ENCODE measurements at places on chromosomes 1 and 21.

DNA sequence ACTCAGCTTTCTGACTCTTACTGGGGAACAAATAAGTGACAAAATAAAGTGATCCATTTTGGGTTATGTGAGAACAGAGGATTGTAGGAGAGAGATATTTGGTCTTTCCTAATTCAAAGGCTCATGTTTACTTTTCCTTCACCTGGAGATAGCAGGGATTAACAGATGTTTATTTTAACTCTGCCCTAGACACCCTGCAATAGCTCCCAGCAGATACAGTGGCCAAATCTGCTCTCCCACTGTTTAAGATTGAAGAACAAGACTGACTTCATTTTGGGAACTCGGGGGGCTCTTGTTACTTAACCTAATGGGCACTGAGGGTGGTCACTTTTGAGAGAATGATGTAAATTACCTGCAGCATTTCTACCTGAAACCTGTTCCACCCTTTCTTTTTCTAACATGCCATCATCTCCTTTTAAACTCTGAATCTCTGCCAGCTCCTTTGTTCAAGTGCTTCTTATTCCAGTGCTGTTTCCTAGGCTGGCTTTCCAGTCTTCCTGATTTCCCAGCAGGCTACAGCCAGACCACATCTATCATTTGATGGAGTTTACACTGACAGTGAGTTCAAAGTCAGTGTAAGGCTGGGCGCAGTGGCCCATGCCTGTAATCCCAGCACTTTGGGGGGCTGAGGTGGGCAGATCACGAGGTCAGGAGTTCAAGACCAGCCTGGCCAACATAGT, 90.0 kb downstream of the SELENOF start:
- DNase-seq, result no peak

DNA sequence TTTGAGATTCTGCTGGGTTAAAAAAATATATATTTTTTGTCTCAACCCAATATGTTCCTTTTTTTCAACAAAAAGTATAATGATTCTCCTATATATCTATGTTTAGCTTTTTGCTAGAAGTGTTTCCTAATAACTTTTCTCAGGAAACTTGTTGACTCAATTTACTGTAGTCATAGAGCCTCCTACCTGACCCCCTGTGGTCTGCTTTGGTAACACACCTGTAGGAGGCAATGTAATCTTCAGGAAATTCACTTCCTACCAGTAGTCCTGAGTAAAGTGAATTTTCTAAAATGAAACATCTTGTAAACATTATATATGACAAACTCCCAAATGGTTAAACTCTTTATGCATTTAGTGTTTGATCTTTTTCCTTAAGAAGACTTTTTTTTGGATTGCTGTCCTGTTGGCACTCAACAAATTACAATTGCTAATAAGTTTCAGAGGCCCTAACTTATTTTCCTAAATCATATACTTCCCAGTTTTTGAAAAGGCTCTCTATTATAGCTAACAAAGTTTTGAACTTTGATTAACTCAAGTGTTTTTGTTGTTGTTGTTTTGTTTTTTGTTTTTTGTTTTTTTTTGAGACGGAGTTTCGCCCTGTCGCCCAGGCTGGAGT, 118.3 kb downstream of the OLFML2B start:
- DNase-seq, result peak; percentile 26

GRCh38 chr1:230199034-230199433, 132.0 kb downstream of the GALNT2 start:
- DNase-seq, result no peak

DNA sequence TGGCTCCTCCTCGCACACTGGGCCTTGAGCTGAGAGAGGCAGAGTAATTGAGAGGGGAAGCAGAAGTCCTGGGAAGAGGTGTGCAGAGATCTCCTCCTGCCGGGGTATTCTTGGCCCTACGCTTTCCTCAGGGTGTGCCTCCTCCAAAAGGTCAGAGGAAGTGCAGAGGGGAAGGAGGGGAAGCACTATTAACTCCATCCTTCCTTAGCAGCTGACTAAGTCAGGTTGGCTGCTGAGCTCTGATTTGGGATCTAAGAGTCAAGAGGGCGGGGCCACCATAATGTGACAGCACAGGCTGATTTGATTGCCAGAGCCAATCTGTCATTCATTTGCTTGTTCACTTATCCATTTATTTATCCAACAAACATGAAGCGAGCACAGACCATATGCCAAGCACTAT, 12.3 kb downstream of the ATP2B4 start:
- DNase-seq, result peak; percentile 18

- DNase-seq, result no peak
Observed at GRCh38 chr1:152002960-152003359, 9.3 kb upstream of the S100A10 start.

- peak; percentile 77 for DNase-seq
Observed at GRCh38 chr1:248288391-248288790, 10.6 kb upstream of the OR2T33 start.

DNA sequence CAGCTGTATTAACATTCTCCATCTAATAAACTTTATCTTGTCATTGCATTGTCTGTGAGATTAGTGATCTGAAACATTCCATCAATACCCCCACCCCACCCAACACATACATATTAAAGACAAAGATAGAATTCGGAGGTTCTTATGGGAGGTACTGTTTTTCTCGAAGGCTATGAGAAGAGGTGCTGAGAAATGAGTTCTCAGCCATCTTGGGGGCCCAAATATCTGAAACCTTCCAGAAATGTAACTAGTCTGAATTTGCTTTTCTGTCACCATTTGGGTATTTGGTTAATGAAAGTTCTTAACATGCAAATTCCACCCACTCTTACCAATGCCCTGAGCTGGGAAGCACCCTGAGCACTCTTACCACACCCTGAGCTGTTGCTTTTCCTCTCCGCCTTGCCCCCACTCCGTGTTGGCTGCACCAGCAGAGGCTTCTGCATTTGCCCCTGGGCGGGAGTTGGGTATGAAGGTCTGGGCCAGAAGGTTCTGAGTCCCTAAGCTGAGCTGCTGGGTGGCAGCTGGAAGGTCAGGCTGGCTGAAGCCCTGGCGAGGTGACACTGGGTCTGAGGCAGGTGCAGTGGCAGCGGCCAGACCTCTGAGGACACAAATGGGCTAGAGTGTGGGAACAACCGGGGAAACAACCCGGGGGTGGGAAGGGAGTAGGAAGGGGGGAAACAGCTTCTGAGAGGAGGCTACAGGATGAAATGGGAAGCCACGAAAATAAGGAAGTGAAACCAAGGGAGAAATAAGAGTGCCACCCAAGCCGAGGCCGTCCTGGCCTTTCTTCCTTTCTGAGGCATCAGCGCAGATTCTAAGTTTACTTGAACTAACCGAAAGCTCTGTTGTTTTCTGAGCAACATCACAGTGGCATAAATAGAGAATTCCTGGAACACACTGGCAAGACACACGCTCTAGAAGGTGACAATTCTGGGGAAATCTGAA, 26.3 kb upstream of the IER5 start:
- peak; percentile 70 for DNase-seq

DNA sequence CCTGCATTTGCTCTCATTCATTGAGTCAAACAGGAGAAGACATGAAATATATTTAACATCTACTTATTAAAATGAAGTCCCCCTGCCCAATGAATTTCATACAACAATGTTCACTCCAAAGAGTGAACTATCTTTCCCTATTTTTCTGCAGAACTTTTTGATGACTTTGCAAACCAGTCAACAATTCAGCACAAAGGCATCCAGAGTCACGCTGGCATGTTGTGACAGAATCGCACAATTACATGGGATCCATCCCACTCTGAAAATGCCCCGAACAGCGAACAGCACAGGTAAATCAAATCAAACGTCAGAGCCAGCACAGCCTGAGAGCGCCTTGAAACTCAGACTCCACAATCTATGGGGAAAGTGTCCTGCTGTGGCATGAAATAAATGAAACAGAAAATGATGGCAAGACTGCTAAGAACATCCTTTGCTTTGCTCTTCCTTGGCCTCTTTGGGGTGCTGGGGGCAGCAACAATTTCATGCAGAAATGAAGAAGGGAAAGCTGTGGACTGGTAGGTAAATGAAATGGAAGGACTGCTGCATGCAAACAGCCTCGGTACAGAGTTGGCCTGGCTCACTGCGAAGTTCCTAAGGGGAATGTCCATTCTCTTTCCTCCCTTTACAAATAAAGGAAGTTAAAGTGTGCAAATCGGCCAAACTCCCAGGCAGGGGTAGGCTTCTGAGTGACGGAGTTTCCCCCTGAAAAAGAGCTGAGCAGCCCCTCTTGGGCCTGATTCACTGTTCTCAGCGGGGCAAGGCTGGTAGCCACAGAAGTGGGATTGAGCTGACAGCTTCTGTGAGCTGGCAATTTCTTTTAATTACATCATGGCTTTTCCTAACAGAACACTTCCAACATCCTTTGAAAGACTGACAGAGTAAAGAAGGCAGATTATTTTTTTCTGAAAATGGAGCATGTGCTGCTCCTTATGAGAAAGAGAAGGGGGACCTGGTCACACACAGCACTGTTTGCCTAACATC, at the start of gene DNASE2B:
TSS of gene DNASE2B (plus strand) at position 310 of the 981 bp plus-strand sequence. CDS start at position 391, 81 bp downstream.
- no peak for DNase-seq

GRCh38 chr1:201893431-201893830, 4.7 kb downstream of the SHISA4 start:
- no peak for DNase-seq
